ENCODE measurements at places on chromosomes 5 and 9. TPM values are rescaled to one million over a fixed set of nuclear protein-coding genes. Genes with fewer than 3 reads are reported as not detected.

DNA sequence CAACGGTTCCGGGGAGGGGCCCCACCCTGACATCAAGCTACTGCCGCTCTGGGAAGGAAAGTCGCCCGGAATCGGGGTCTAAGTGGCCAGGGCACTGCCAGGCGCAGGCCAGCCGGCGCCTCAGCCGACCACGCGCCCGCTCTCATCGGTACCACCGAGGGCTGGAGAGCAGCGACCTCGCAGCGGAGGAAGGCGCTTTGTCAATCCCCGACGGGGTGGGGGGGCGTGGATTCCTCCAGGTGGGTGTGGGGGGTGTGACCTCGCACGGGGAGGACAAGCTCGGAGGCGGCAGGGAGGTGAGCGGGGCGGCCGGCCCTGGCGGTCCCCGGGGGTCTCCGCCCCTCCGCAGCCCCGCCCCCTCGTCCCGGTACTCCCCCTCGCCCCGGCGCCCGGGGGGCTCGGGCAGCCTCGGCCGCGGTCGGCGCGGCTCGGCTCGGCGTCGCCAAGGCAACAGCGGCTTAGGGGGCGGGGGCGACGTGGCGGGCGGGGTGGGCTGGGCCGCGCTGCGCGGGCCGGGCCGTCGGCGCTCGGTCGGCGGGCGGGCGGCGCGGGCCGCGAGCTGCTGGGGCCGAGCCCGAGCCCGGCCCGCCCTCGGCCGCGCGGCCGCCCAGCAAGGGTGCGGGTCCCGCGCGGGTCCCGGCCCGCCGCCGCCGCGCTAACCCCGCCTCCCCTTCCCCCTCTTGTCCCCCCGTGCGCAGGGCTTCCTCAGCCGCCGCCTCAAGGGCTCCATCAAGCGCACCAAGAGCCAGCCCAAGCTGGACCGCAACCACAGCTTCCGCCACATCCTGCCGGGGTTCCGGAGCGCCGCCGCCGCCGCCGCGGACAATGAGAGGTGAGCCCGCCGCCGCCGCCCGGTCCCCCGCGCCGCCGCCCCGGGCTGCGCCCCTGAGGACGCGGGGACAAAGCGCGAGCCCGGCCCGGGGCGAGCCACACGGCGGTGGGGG is 47.5 kb downstream of the DAB2IP start:
- peak; percentile 63 for DNase-seq

DNA sequence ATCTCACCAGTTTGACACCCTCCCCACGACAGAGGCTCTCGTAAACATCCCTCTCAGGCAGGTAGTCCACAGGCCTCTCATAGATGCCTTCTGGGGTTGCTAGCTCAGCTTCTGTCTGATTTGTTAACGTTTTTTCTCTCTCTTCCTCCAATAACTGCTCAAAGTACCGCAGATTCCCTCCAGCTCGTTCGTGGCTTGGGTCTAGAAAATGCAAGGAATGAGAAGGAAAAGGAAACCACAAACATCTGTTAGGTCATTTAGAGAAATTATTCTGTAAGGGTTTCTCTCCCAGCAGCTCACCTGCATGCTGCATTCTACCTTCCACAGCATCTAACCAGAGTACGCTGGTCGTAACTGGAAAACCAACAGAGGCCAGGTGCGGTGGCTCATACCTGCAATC is 18.5 kb downstream of the P4HA2 start:
- DNase-seq: peak; percentile 66

DNA sequence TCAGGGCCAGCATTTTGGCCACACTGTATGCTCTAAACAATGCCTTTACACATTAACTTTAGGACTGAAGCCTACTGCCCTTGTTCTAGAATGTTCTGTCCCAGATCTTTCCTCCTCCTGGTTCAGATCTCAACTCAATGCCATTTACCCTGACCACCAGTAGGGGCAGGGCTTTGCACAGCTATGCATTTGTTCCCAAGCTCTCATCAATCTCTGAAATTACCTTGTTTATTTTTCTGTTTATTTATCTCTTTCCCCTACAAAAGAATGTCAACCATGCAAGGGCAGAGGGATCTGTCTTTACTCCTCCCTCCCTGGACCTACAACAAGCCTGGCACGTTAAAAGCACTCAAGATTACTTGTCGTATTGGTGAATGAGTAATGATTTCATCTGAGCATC is 612.9 kb downstream of the BNC2 start:
- DNase-seq: peak; percentile 15

DNA sequence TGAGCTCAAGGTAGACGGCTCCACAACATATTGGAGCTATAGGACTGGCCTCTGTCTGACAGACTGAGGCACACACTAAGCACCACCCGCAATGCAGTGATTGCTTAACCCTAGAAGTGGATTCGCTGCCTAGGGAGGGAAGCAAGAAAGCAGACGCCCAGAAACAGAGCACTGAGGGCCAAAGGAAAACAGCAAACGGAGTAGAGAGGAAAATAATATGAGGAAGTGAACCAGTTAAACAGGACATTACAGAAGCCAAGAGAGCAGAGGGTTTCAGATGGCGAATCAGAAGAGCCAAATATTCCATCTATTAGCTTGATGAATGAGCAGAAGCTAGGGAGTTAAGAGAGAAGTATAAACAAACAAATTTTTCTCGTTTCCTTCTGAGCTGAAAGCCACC is 139.2 kb upstream of the LHFPL2 start:
- no peak for DNase-seq

DNA sequence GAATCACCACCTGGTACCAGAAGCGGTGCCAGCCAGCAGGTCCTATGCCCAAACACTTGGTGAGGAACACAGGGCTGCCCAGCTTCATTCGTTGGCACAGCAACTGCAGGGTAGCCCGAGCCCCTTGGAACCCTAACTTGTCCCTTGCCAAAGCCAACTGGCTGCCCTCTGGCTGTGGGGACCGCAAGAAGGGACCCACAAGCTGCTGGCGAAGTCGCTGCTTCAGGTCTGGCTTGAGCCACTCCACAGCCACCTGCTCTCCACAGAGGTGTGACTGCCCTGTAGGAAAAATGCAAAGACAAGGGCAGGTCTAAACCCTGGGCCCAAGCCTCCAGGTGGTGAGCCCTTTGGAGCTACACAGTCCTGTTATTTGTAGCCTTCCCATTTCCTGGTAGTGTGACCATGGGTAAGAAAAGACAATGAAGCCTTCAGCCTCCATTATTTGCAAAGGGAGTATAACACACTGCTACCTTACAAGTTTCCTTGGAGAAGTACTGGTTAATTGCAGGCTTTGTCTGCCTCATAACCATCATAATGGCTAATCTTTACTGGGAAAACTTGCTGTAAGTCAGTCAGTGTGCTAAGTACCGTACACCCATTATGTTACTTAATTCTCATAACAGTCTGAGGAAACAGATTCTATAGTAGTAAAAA is 1.8 kb downstream of the DND1 start:
- no peak for DNase-seq

GRCh38 chr5:122429545-122430318 is 117.7 kb downstream of the SNCAIP start:
- no peak for DNase-seq

DNA sequence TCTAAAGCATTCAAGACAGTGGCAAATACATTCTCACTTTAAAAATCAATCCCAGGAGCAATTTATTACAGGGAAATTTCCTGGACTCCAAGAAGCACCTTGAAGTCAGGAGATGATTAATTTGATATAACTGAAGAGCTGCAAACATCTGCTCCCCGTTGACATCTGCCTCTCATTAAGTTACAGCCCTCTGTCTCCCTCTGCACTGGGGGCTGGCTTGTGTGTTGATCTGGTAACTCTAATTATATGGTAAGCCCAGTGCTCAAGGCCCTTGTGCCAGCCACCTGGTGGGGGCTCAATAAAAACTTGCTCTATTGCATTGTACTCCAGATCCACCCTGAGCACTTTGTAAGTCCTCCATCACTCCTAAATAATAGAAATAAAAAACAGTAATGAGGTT is 131.1 kb upstream of the ZNF462 start:
- no peak for DNase-seq

DNA sequence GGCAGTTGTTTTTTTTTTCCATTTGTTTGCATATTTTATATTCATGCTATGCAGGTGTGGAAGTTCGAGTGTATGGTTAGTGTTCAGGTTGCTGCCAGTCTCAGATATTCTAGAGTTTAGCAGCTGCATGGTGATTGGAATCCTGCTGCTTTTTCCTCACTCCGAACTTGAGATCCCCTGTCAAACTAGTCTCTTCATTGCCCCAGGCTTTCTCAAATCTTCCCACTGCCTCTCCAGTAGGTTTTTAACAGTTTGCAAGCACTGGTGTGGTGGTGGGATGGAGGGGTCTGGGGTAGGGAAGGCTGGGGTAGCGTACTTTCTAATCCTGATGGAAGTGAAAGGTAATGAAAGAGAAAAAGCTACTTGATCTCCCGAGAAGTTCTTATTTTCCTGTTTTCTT is 112.9 kb downstream of the CHSY3 start:
- DNase-seq: no peak

GRCh38 chr9:110025551-110026170 is 182.3 kb downstream of the C9orf152 start:
- peak; percentile 59 for DNase-seq

The KIF12 gene
- total RNA-seq: 0.12 TPM

The ARSI gene
- 32.7 TPM for total RNA-seq

The PRR16 gene
- 16.5 TPM for total RNA-seq

The CATSPER3 gene
- not detected for total RNA-seq

All from M059J (cell line).